ENCODE measurements at places on chromosomes 4 and X. TPM values are rescaled to one million over a fixed set of nuclear protein-coding genes. Genes with fewer than 3 reads are reported as not detected.

Gene SMS
- total RNA-seq, result 95.6 TPM

Gene OTOP1
- not detected for total RNA-seq

Gene SLITRK2
- not detected for total RNA-seq

Gene IL9R
- total RNA-seq, result not detected

Gene TEX13B
- not detected for total RNA-seq

Gene KCTD8
- total RNA-seq, result 0.43 TPM

Gene RUFY3
- total RNA-seq, result 37.5 TPM

Gene ADGRG2
- total RNA-seq, result not detected

Gene SMIM14
- total RNA-seq, result 26.2 TPM

Gene CNGA1
- not detected for total RNA-seq

Gene VCX
- total RNA-seq, result not detected

Gene SSX2
- not detected for total RNA-seq

Gene NAP1L2
- total RNA-seq, result 0.29 TPM

Gene ATP6AP1
- total RNA-seq, result 151 TPM

Gene RHOH
- total RNA-seq, result 0.44 TPM

Gene STARD8
- 0.22 TPM for total RNA-seq

Gene C4orf46
- 3.3 TPM for total RNA-seq

Gene SHROOM2
- 6.7 TPM for total RNA-seq

Gene DCLK2
- total RNA-seq, result 8.3 TPM

Gene POU3F4
- not detected for total RNA-seq

Gene FDCSP
- not detected for total RNA-seq

Gene DTHD1
- total RNA-seq, result not detected

Gene IGBP1
- total RNA-seq, result 160 TPM

Gene MAGEA1
- not detected for total RNA-seq

Gene CAMK2D
- total RNA-seq, result 54.1 TPM

Gene TRAM1L1
- 1.9 TPM for total RNA-seq

Gene TACR3
- total RNA-seq, result not detected

Gene GLA
- total RNA-seq, result 38.7 TPM

Gene STAP1
- total RNA-seq, result not detected

Gene PWWP3B
- 0.44 TPM for total RNA-seq

Gene AFP
- 0.57 TPM for total RNA-seq

Gene TLR6
- 5.4 TPM for total RNA-seq

Gene PPP3CA
- 73.7 TPM for total RNA-seq

Gene MAGEA9B
- total RNA-seq, result not detected

Gene ABLIM2
- 0.22 TPM for total RNA-seq

Gene TBX22
- not detected for total RNA-seq

Gene SMARCA1
- 51.0 TPM for total RNA-seq

Gene RTL5
- total RNA-seq, result 2.4 TPM

Gene PHEX
- total RNA-seq, result 0.44 TPM

Gene BANK1
- total RNA-seq, result 0.22 TPM

Gene NXF2
- not detected for total RNA-seq

Gene TLR1
- total RNA-seq, result 0.44 TPM

Gene MFAP3L
- total RNA-seq, result 1.1 TPM

Gene PCYT1B
- under 0.01 TPM for total RNA-seq

Gene SOD3
- total RNA-seq, result 18.9 TPM

Measured in placental pericyte (primary cell).